ENCODE measurements at places on chromosomes 2 and 18. TPM values are rescaled to one million over a fixed set of nuclear protein-coding genes. Genes with fewer than 3 reads are reported as not detected.

DNA sequence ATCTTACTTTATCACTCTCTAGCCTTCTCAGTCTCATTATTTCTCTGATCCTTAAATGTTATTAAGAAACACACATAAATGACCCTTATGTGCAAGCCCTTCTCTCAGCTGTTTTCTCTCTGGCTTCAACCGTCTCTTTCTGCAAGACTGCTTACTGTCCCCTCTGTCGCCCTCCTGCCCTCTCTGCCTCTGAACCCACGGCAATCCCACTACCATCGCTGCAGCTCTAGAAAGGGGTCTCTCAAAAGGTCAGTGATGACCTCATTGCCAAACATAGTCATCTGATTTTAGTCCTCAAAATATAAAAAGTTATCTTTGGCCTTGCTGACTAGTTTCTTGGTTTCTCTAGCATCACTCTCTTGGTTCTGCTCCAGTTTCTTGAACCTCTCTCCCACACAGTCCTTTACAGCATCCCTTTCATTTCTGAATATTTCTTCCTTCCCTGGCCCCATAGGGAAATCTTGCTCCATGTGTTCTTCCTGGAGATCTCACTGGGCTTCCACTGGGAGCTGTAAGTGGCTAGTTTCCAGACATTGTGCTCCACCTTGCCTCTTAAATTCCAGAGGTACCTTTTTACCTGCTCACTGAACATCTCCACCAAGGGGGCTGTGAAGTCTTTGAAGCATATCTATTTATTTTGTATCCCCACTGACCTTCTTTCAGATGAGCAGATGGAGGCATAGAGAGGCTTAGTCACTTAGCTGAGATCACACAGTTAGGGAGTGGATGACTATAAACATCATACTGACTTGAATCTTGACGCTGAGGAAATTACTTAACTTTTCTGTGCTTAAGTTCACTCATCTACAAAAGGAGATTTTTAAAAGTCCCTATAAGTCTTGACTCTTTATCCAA is 96.2 kb downstream of the PDE1A start:
- no peak for DNase-seq

DNA sequence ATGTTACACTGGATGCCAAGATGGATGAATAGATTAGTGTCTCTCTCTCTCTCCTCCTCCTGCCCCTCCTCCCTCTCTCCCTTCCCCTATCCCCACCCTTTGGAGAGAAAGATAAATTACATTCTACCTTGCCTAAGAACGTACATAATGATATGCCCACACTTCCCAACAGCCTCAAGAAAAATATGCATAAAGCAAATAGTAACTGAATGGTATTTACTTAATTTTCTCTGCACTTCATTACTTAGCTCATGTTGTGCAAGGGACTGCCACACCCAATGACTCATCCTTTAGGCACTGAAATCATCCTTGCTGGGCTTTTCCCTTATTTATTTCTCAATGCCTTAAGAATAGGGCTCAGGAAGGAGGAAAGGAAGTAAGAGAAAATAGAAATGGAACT is 137.3 kb upstream of the PID1 start:
- peak; percentile 90 for DNase-seq

GRCh38 chr18:50447102-50447741 is 72.4 kb downstream of the SKA1 start:
- no peak for DNase-seq

DNA sequence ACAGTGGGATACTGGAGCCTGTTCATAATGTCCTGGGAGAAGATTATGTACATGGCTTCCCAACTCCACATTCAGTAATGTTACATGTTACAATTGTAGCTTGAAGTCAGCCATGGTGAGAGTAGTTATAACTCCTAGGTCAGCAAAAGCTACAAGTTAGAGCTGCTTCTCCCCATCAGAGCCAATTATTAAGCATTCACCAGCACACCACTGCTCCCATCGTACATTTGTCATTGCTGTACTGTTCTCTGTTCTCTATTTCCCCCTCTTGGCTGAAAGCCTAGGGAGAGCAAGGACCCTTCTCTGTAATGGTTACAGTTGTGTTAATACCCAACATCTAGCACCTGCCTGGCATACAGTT is 5.3 kb upstream of the TLK1 start:
- no peak for DNase-seq

GRCh38 chr2:12731701-12732280 is 15.1 kb downstream of the TRIB2 start:
- no peak for DNase-seq

Gene KCNJ3
- total RNA-seq: not detected

GRCh38 chr2:83991992-83992391 is 467.1 kb downstream of the SUCLG1 start:
- peak; percentile 51 for DNase-seq

GRCh38 chr2:112779598-112779997 is 4.7 kb downstream of the IL1A start:
- no peak for DNase-seq

Gene ATOH8
- 43.0 TPM for total RNA-seq

Gene GPATCH11
- 13.1 TPM for total RNA-seq

DNA sequence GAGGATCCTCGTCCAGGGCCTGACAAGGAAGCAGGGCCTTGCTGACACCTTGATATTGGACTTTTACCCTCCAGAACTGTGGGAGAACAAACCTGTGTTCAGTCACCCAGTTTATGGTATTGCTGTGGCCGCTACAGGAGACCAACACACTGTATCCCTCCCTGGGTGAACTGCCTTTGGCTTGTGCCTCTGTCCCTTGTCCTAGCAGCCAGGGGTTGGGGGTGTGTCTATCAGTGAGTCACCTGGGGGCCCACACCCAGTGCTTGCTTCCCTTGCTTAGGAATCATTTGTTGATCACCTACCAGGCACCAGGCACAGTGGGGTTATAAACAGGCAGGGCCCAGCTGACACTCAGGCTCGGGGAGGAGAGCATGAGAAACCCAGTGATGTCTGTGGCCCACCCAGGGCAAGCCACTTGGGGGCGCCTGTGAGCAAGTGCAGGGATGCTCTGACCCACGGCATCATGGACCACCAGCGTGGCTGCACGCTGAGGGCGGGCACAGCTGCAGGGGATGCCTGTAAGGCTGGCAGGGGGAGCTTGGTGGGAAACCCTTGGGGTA is 17.1 kb downstream of the TMEM185B start:
- DNase-seq: no peak

GRCh38 chr2:12059616-12060441 is 313.4 kb downstream of the LPIN1 start:
- DNase-seq: peak; percentile 86

Gene C2orf74
- 13.0 TPM for total RNA-seq

GRCh38 chr2:205750797-205751196 is 68.5 kb downstream of the NRP2 start:
- DNase-seq: no peak

Gene MAPK4
- total RNA-seq: not detected

GRCh38 chr18:12882453-12883371 is 1.3 kb downstream of the PTPN2 start:
- no peak for DNase-seq

GRCh38 chr2:218310853-218311540 is 18.7 kb upstream of the TMBIM1 start:
- no peak for DNase-seq

Gene CRYGD
- total RNA-seq: not detected

GRCh38 chr2:9057939-9058761 is 54.7 kb upstream of the MBOAT2 start:
- peak; percentile 94 for DNase-seq

- DNase-seq: no peak
Observed at GRCh38 chr2:74071426-74071825, 76.3 kb downstream of the BOLA3 start.

Data from M059J (cell line).